ENCODE measurements at places on chromosomes 7 and 10. TPM values are rescaled to one million over a fixed set of nuclear protein-coding genes. Genes with fewer than 3 reads are reported as not detected.

The CCDC146 gene
- 13.6 TPM for total RNA-seq

The GPR158 gene
- total RNA-seq: 0.18 TPM

The RBP3 gene
- not detected for total RNA-seq

The ATRNL1 gene
- 14.1 TPM for total RNA-seq

The IGFBP1 gene
- not detected for total RNA-seq
